ENCODE measurements at places on chromosomes 3 and 15.

DNA sequence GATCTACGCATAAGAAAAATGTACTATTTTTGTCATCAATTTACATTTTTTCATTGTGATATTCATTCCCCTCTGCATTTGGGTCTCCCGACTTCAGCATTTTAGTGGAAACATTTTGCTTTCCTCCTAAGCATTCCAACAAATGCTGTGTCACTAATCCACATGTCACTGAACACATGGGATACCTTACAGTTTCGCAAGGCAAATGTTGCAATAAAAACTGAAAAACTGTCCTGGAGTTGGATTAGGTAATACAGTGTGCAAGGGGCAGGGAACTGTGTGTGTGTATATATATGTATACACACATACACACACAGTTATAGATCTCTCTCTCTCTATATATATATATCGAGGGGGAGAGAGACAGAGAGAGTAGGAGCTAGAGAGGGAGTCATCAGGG, 632.2 kb downstream of the MAGI1 start:
- no peak for DNase-seq

GRCh38 chr3:188471723-188472122, 317.8 kb downstream of the LPP start:
- no peak for DNase-seq

GRCh38 chr3:66413151-66413751, 87.6 kb downstream of the LRIG1 start:
- no peak for DNase-seq

DNA sequence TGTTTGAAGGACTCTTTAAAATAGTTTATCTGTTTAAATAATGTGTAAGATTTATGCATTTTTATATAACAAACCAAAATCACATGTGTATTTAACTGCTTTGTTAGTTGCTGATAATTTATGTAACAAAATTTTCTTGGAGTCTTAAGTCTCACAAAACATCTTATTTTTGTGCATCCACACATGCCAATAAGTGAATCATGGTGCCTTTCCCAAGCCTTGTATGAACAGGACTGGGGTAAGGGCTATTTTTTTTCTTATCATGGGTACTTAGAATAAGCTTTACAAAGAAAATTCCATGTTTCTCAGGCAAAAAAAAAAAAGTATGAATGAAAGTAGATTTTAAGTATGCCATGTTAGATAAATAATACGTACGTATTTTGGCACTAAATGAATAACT, 132.9 kb upstream of the LRRFIP2 start:
- DNase-seq, result no peak

- DNase-seq, result no peak
Observed at GRCh38 chr15:69784798-69785566, 312.7 kb downstream of the TLE3 start.

DNA sequence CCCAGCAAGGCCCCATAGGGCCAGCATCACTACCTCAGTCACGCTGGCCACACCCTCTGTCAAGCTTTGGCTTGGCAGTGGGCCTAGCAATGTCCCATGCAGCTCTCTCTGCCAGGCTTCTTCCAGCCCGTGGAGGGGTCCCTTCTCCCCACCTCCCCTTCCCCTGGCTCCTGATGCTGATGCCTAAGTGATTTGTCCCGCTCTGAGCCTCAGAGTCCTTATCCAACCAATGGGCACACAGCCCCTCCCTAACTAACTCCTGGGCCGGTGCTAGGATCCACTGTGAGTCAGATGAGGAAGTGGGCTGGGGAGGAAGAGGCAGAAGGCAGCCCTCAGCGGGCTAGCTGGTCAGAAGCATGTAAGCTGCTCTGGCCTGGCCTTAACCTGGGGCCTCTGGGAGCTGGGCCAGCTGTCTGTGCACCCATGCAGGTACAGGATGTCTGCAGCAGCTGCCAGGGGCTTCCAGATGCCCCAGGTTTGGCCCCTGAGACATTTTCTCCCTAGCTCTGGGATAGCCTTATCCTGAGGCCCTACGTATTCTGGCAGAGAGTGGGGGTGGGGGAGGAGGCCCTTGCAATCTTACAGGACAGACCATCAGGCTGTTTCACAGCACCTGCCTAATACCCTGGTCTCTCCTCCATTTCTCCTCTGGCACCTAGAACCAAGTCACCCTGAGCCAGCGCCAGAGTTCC, 740 bp upstream of the ZBTB47 start:
- no peak for DNase-seq

GRCh38 chr3:130894130-130894985, 474 bp downstream of the ATP2C1 start:
- DNase-seq, result peak; percentile 59

- DNase-seq, result no peak
Observed at GRCh38 chr3:131856171-131856570, 178.6 kb downstream of the CPNE4 start.

DNA sequence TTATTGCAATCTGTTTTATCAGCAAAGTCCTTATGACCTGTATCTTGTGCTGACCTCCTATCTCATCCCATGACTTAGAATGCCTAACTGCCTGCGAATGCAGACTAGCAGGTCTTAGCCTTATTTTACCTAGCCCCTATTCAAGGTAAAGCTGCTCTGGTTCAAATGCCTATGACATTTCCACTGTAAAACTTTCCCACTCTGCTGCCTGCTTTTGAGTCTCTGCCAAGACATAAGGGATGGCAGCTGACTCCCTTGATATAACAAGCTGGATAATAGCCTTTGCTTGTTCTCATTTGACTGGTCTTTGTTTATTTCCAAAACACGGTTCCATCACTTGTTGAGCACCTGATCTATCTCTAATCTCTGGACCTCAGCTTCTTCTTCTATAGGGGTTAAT, 131.9 kb upstream of the STRIT1 start:
- no peak for DNase-seq

GRCh38 chr3:194508491-194509453, 22.0 kb upstream of the ATP13A3 start:
- no peak for DNase-seq

DNA sequence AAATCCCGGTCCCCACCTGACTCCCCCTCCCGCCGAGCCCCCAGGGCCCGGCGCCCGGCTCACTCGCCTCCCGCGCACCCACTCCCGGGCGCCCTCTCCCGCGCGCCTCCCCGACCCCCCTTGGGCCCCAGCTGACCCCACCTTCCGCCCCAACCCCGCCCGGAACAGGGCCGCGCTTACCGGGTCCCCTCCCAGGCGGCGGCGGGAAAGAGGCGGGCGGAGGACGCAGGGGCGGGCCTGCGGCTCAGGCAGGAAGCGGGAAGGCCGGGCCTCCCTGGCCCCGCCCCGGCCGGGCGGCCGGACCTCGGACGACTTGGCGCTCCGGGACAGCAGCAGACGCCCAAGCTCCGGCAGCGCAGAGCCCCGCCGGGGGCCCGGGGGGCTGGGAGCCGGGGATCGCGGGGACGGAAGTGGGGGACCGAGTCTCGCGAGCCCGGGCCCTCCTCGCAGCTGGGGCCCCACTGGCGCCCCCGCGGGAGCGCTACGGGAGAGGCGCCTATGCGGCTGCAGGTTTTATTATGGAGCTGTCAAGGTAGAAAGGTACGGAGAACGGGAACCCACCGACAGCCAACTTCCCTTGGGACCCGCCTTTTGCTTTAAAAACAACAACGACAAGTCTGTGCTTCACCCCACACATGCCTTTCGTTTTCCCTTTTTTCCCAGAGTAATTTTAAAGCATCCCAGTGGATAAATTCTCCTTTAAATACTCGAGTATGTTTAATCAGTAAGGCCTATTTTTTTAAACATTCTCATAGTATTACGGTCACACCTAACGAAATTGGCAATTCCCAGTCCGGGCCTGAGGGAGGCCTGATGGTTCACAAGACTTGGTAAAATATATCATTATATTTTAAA, at the start of gene SLC41A3:
Gene SLC41A3 (minus strand): TSS at position 212 of the 855 bp plus-strand sequence. CDS start 15,905 bp downstream, outside the sequence.
- DNase-seq, result peak; percentile 85

DNA sequence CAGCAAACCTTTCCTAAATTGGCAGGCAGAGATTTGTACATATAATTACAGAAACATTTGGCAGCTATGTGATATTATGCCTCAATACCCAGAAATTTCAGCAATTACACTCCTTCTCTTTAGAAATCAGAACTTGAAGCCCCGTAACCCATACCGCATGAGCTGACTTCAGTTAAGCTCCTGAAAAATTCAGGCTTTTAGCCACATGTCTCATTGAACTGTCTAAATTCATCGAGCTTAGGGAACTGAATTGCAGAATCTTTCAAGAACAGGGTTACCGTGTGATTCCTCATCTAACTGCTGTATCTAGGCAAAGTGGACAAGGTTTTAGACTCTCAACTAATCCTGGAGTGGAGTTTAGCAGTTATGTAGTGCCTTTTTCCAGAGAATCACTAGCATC, 333.0 kb downstream of the EPHA3 start:
- DNase-seq, result no peak

DNA sequence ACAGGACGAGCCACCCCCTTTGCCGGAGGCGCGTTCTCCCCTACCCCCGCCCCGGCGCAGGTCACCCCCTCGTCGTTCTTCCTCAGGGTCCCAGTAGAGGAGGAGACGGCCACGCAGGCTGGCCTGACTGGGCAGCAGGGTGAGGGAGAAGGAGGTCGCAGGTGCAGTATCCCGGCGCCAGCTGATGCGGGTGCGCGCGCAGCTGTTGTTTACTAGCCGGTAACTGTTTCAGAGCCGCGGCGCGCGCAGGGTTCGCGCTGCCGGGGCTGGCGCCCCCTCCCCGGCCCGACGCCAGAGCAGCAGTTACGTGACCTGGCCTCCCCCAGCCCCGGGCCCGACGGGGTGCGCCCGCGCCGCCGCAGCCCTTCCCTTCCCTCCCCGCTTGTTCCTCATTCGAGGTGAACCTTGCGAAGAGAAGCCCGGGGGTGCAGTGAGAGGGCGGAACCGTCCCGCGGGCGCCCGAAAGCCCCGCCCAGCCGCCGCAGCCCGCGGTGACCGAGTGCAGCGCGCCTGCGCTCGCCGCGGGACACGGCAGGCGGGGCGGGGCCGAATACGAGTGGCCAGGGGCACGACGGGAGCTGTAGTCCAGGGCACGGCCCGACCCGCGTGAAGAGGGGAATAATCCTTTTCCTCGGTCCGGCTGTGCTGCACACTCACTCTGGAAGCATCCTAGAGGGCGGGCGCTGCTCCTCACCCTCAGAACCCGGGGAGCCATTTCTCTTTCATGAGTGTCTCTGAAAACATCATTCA, at the start of gene SLC12A6:
Gene SLC12A6 (minus strand): TSS at position 225 of the 750 bp plus-strand sequence. CDS start 1,101 bp downstream, outside the sequence.
- DNase-seq, result peak; percentile 82

GRCh38 chr3:23648326-23648995, 157.3 kb upstream of the UBE2E1 start:
- no peak for DNase-seq

DNA sequence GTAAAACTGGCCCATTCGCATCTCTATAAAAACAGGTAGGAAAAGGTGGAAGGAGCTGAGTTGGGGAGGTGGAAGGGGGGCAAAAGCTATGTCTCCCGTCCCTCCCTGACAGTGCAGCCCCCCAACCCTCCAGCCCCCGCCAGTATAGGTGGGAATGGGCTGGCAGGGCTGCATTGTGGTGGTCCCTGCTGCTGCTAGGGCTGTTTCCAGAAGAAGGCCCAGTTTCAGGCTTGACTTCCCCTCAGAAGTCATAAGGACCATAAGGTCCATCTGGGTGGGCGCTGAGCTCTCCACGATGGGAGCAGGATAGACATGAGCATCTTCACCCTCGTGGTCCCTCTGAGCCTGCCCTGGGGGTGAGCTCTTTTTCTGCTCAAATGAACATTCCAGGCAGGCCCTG, 44.2 kb downstream of the APBA2 start:
- no peak for DNase-seq

GRCh38 chr15:31214864-31215489, 111.7 kb upstream of the KLF13 start:
- no peak for DNase-seq

DNA sequence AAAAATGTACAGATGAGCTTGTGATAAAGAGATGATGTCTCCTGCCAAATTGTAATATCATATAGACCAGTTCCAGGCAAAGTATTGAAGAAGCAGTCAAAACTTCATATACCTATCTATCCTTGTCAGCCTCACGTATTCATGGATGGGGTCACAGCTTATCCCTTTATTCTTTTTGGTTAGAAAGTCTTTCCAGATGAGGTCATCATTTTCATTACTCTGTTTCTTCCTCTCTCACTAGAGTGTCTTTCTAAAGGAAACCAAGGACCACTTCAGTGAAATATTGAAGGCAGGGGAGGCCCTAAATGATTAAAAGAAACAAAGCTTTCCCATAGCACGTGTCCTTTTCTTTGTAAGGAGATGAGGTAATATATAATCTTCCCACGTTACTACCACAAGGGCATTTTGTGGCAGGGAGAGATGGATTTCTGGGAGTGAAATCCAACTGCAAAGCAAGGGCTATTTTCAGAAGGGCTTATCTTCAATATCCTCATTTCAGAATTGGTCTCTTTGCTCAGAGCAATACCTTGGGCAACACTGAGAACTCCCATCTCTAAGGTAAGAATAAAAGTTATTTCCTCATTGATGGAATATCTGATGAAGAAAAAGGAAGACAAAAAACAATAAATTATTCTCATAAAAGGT, 260.2 kb downstream of the TIGIT start:
- DNase-seq, result no peak

DNA sequence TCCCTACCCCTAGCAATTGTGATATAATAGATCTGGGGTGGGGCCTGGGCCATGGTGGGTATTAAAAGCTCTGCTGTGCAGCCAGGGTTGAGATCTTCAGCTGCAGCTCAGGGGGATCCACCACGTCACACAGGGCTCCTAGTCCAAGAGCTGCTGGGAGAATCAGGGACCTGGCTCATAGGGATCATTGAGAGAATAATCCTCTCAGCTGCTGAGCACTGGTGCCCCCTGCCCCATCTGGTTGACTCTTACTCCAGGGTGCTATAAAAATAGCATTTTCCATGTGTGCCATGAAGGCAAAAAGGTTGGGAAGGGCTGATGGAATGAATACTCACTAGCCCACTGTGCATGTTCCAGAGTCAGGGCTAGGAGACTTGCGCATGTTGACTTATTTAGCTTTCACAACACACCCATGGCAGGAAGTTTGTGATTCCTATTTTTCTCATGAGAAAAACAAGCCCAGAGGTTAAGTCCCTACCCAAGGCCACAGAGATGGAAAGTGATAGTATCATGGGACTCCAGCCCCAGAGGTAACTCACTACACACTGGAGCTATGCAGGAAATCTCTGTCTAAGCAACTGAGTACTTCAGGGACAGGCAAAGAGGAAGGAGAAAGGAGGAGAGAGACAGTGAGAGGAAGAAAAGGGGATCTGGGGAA, 94.6 kb upstream of the HERC1 start:
- DNase-seq, result no peak

DNA sequence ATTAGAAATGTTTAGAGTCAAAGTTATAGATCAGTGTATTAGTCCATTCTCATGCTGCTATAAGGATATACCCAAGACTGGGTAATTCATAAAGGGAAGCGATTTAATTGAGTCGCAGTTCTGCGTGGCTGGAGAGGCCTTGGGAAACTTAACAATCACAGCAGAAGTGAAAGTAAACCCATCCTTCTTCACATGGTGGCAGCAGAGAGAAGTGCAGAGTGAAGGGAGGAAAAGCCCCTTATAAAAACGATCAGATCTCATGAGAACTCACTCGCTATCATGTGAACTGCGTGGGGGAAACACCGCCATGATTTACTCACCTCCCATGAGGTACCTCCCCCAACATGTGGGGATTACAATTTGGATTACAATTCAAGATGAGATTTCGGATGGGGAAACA, 871.5 kb downstream of the DIPK2A start:
- DNase-seq, result no peak
